ENCODE measurements at places on chromosomes 5 and 9.

GRCh38 chr9:101397746-101398067 is 711 bp downstream of the MRPL50 start:
- no peak for DNase-seq

GRCh38 chr5:67156976-67157583 is 39.5 kb downstream of the CD180 start:
- no peak for DNase-seq

DNA sequence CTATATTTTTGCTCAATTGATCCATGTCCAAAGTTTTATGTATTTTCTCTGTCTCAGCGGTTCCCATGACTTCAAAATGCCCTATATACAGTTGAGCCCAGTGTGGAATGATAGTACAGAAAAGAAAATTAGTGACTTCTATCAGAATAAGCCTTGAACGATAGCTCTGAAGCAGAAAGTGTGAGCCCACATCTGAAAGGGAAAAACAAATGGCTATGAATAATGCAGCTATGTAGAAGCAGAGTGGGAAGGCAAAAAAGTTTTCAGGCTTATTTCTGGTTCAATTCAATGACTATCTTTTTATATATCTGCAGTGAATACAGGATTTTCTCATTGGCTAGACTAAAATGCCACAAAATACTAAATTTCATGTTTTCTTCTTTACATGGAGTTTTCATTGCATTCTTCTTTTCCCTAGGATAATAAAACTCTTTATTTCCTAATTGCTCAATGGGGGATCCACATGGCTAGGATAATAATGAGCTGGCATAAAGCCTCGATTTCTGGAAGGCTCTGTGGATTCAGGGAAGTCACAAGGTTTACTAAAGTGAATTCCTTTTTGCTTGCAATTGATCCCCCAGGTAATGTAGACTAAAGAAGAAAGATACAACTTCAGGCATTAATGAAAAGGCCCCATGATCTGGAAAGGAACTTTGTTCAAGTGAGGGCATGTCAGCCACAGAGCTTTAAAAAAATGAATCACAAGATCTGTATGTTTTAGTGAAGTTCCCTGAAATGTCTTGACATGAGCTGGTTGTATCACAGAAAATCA is 377.0 kb upstream of the RIOK2 start:
- DNase-seq, result no peak

- no peak for DNase-seq
Measured at GRCh38 chr5:181232593-181232992, 9.5 kb downstream of the TRIM41 start.

DNA sequence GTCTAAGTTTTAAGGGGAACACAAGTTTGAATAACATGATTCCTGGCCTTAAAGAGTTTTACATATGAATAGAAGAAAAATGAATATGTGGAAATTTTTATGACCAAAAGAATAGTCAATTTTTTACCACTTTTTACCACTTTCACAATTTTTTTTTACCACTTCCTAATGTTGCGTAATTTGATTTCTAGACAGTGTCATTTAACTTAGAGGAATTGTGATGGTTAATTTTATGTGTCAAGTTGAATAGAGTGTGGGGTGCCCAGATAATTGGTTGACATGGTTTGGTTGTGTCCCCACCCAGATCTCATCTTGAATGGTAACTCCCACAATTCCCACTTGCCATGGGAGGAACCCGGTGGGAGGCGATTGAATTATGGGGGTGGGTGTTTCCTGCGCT is 416.6 kb downstream of the KIF4B start:
- no peak for DNase-seq
